ENCODE measurements at places on chromosomes 6 and 20.

DNA sequence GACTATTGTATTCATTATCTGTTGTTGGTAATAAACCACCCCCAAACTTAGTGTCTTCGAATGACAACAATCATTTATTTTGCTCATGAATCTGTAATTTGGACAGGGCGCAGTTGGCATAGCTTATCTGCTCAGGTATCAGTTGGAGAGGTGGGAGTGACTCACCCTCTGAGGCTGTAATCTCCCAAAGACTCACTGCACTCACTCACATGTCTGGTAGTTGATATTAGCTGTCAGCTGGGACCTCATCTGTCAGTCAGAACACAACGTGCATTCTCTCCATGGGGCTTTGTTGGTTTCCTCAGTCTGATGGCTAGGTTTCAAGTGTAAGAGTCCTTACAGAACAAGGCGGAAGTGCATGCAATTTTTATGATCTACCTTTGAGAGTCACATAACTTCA, 219.0 kb upstream of the PRND start:
- no peak for DNase-seq

GRCh38 chr6:154252678-154253077, 103.9 kb downstream of the IPCEF1 start:
- no peak for DNase-seq

GRCh38 chr6:51855310-51856082, 231.9 kb downstream of the PKHD1 start:
- peak; percentile 33 for DNase-seq

DNA sequence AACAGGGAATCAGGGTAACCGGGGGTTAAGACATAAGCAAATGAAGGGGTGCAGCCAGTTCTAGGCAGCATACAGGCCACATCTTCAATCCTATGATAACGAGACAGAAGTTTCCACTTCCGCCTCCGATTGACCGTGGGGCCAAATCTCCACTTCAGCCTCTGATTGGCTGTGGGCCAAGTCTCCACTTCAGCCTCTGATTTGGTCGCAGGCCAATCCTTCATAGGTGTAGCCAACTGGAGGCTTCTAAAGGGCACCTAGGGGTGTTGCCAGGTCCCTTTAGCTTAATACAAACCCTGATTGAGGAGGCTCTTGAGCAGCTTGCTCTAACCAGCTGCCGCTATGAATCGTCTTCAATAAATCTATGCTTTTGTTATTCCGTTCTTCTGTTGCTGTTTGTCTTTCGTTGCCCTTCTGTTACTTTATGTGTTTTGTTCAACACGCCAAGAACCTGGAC, 2.1 kb upstream of the ERGIC3 start:
- DNase-seq, result peak; percentile 90

- DNase-seq, result no peak
Observed at GRCh38 chr20:36322131-36322530, 16.0 kb downstream of the DLGAP4 start.

- DNase-seq, result no peak
Observed at GRCh38 chr6:146305092-146305491, 238.5 kb upstream of the RAB32 start.

- peak; percentile 30 for DNase-seq
Observed at GRCh38 chr20:47113362-47114109, 218.9 kb downstream of the EYA2 start.

DNA sequence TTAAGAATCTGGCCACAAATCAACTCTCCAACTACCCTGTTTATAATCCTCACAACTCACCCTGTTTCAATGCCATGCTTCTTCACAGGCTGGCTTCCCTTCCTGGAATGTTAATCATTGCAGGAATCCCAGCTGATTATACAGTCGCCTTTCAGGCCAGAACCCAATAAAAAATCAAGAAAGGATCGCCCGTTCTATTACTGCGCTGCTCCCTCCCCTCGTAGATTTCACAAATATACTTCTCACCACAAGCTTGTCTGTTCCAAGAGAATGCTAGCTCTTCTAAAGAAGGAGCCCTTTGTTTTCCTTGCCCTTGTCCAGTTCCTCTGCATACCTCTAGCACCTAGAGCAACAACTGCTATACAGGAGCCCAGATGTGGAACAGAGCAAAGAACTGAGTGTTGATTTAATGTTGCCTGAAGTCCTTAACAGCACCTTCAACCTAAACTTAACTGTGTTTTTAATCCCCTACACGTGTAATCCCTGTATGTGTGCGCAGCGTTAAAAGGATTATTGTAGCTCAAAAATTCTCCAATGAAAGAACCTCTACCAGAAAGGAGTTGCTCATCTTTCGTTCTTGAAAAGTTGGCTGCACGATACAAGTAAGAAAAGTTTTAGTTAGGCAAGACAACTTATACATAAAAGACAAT, 988 bp downstream of the ECHDC1 start:
- no peak for DNase-seq

DNA sequence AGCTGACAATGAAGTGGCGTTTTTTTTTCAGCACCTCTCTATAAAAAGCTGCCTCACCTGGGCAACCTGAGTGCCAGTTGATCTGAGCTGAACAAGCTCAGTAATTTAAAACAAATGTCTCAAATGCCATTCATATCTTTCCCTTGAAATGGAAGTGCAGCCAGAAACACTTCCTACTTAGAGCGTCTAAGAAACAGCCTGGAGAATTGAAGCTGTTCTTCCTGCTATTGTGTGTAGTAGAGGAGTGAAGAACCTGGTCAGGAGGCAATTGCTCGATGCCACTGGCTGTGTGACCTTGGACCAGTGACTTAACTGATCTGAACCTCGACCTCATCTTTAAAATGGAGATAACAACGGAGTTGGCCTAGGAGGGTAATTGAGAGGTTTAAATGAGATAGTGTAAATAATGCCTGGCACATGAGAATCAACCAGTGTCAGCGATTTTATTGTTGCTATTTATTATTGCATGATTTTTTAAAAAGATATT, 95.4 kb upstream of the FOXQ1 start:
- DNase-seq, result no peak

DNA sequence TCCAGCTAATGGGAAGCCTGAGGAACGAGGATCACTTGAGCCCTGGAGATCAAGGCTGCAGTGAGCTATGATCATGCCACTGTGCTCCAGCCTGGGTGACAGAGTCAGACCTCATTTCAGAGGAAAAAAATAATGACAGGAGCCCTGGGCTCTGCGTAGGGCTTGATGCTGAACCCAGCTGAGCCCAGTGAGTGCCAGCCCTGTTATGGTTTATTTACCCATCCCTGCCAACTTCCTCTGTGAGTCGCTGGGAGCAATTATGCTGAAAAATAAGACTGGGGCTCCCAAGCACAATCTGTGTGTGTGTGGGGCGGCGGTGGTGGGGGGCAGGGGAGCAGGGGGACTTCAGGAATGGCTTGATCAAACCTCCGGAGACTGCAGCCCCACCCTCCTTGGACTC, 75.9 kb upstream of the PMEPA1 start:
- no peak for DNase-seq

DNA sequence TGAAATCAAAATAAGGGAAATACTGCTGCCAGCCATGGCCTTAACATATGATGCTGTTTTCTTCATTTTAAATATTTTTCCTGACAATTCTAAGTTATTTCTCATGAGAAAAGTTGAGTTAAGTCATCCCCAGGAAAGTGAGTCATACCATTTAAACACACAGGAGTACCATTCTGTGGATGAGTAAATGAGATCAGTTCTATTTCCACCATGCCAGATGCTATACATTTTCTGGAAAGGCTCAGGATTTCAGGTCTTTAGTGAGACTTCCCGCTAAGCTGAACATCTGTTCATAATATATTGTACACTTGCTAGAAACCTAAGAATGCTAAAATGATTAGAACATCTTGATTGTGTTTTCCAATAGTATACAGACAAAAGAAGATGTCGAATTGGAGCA, 256.2 kb upstream of the MANEA start:
- DNase-seq, result peak; percentile 99

- DNase-seq, result peak; percentile 78
Observed at GRCh38 chr20:62782893-62783278, 13.4 kb upstream of the MRGBP start.

- DNase-seq, result no peak
Observed at GRCh38 chr20:62949962-62950361, 2.5 kb upstream of the SLC17A9 start.

GRCh38 chr6:74113901-74114300, 417.9 kb downstream of the CD109 start:
- DNase-seq, result no peak

GRCh38 chr20:10249048-10249770, 30.6 kb downstream of the SNAP25 start:
- DNase-seq, result no peak

GRCh38 chr6:160581406-160581805, 82.7 kb downstream of the LPA start:
- DNase-seq, result no peak

DNA sequence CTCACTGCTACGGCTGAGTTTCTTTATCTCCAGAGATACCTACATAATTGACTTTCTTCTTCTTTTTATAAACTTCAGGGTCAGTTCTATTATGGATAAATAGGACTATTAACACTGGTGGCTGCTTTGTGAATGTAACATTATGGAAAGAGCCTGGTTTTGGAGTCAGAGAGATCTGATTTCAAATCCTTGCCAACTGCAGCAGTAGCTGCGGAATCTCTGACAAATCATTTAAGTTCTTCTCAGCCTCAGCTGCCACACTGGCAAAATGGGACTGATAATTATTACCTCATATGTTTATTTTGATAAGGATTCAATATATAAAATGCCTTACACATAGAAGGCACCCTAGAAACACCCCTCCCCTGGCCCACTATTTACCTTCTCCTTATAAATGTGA, 160.5 kb downstream of the BACH2 start:
- no peak for DNase-seq

GRCh38 chr6:114556846-114557488, 214.1 kb upstream of the HS3ST5 start:
- DNase-seq, result no peak

GRCh38 chr6:70379473-70380013, 33.8 kb upstream of the FAM135A start:
- no peak for DNase-seq

DNA sequence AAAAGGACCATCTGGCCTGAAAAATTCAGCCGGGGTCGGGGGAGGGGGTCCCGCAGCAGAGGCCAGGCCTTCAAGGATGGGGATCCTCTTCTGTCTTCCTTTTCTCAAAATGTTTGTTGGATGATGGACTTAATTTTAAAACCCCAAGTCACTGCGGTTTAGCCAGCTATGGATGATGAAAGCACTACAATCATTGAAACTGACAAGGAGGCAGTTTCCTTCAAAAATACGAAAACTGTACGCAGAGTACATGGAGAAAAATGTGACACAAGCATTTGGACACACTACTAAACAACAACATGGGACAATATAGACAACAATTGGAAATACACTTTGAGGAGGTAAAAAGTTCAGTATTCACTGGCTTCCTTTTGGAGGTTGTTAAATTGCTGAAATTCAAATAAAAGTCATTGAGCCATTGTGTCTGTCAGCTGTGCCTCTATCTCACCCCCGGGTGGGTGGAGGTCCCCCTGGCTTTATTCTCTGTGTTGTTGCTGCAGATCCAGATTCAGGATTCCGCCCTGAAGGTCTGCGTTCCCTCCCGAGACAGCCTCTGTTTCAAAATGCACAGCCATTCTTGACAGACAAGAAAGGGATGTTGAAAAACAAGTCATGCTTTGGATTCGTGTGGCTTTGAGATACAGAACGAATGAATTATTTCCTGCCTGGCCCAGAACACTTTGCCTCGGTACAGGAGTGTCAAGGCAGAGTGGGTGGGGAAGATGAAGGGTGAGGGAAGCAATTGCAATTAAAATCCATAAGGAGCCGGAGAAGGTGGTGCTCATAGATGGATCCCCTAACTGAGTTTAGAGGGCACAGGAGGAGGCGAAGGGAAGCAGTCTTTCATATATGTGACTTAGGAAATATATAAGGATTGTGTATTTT, 118.2 kb downstream of the TTLL2 start:
- no peak for DNase-seq

DNA sequence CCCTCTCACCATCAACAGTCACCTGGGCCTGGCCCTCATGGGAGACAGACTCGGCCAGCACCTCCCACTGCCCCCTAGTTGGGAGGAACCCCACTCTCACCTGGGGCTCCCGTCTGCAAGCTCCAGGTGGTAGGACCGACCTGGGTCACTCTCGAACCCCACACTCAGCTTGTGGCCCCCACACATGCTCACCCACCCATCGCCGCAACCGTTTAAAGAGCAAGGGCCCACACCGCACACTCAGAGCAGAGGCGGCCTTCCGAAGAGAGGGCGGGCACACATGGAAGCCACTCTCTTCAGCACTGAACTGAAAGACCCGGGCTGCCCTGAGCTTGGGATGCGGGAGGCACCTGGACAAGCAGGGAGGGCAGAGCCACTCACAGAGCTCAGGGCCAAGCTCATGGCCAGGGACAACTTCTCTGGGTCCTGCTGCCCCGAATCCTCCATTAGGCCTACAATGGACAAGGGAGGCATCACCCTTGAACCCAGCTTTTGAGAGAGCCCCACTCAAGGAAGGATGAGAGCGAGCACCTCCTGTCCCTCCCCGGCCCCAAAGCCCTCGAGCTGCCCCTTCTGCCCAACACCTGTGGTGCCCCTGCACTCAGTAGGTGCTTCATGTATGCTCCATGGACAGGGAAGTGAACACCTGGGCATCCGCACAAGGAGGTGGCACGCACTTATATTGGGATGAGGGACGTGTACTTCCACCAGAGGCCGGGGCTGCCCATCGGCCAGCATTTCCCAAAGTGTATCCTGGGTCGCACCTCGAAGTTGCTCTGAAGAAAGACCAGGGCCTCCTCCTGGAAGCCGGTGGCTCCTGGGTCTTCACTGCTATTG, 50.4 kb downstream of the YTHDF1 start:
- no peak for DNase-seq

DNA sequence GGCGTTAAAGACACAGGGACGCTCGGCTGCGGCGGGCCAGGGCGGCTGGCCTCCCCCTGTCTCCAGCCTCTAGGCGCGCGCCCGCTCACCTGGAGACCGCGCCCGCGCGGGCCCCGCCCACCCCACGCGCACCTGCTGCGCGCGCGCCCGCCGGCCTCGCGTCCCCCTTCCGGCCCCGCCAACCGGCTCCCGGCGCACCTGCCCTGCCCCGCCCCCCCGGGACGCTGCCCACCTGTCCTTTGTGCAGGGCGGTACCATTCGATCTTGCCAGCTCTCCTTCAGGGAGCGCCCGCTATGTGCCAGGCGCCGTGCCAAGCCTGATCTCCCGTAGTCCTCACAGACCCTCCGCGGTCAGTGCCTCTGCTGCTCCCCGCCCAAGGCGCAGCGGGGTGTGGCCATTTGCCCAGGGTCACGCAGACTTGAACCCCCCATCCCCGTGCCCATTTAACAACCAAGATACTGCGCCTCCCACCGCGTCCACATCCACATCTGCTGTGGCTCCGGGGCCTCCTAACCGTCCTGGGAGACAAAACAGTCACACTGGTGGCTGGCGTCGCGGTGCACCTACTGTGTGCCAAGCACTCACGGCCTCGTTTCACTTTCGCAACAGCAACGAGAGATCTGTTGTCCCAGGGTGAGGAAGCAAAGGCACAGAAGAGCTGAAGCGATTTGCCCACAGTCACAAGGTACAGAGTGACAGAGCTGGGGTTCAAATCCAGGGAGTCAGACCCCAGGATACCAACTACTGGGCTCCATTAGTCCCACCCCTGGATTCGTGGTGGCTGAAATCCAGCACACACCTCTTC, 48.1 kb downstream of the NOL4L start:
- DNase-seq, result peak; percentile 95

GRCh38 chr20:18092890-18093289, 35.2 kb upstream of the OVOL2 start:
- DNase-seq, result no peak

GRCh38 chr6:83962582-83962981, 71.0 kb upstream of the MRAP2 start:
- no peak for DNase-seq
